ENCODE measurements at places on chromosomes 7 and 10. TPM values are rescaled to one million over a fixed set of nuclear protein-coding genes. Genes with fewer than 3 reads are reported as not detected.

- no peak for DNase-seq
Observed at GRCh38 chr10:25952857-25953256, 18.8 kb downstream of the MYO3A start.

DNA sequence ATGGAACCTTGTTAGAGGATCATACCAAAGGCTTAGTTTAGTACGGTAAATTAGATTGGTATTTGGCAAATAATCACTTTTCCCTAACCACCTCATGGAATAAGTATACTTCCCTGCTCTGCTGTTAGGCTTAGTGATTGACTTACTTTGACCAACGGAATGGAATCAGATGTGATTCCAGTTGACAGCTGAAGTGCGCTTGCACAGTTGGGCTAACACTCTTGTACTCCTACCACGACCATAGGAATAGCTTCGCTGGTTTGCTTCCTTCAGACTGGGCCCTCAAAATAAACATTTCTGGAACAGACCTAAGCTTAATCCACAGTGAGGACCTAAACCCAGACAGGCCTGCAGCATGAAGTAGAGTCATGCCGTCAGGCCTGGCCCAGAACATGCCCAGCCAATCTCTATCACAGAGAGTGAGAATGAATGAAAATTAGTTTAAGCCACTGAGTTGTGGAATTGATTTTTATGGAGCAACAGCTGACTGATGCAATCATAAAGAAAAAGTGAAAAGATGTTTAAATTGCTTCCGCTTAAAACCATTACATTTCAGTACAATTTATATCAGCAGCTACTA, 122.3 kb downstream of the DOCK4 start:
- no peak for DNase-seq

The C7orf57 gene
- polyA plus RNA-seq: 0.95 TPM

- DNase-seq: no peak
Observed at GRCh38 chr10:86225103-86225782, 141.4 kb downstream of the GRID1 start.

Data from left kidney (tissue), 8 donors.